ENCODE measurements at places on chromosomes 13 and 19.

GRCh38 chr13:73521290-73521624 lies 462.5 kb downstream of the KLF5 start:
- DNase-seq, result peak; percentile 23

DNA sequence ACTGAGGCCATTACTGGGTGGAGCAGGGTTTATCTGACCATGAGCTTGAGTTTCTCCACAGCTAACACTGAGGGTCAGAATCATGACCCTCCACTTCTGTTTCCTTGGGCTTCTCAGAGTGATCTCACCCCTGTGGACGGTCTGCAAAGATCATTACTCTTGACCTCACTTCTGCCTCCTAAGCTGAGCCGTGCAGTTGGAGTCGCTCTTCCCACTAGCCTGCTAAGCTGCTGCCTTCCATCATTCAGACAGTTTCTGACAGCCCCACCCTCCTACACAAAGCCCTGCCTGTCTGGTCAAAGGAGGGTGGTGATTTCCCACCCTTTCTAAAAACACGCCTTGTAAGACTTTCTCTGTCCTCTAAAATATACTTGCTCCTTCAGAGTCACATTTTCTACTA lies 9.3 kb upstream of the FRY start:
- no peak for DNase-seq

- DNase-seq, result no peak
Measured at GRCh38 chr13:21420706-21421105, 38.4 kb downstream of the ZDHHC20 start.

GRCh38 chr19:15437355-15438123 lies 12.2 kb downstream of the WIZ start:
- DNase-seq, result no peak

- DNase-seq, result peak; percentile 85
Measured at GRCh38 chr19:1923319-1923718, 17.7 kb upstream of the CSNK1G2 start.

GRCh38 chr19:54882758-54883157 lies 8.7 kb downstream of the FCAR start:
- DNase-seq, result peak; percentile 44

DNA sequence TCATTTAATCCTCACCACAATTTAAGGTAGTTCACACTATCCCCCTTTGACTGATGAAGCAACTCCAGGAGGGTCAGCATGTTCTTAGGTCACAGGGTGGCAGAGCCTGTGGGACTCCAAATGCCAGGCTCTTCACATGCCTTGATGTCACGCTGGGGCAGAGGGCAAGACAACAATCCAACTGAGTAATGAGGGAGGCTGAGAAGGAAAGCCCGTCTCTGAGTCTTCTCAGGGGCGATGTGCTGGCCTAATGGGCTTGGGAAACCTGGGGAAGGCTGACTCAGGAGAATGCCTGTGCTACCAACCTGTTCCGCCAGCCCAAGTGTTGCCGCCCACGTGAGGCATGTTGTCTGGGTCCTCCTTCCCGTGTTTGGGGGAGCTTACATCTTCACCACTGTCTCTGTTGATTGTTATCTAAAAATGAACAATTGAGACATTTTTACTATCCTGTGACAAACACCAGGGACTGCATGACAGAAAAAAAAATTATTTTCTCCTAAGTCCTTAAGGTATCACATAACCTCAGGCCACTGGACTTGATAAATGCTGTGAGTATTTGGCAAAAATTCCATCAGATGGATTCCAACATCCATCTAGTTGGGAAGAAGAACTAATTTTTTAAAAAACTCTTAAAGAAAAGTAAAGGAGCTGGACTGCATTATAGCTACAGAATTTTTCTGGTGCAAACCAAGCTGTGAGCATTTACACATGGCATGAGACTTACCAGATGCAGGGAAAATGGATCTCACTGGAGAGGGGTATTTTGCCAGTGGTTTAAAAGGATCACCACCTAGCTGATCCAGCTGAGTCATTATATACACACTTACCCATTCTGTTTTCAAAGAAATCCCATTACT lies 157.5 kb downstream of the RGCC start:
- no peak for DNase-seq

- no peak for DNase-seq
Measured at GRCh38 chr13:31248361-31248760, 48.6 kb downstream of the B3GLCT start.

DNA sequence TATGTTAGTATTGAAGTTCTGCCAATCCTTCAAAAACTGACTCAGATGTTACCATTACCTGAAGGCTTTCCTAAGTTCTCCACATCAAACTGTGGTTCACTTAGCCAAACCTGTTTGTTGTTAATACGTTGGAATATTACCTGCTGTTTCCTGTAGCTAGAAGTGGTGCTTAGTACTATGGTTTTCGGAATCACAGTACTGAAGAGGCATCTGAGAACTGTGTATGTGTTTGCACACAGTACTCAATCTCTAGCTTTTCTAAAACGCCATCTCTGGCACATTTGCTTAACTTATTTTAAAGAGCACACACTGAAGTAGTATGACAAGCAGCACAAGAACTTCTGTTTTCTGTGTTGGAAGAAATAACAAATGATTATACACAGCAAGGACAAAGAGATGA lies 248.2 kb downstream of the SHISA2 start:
- no peak for DNase-seq

- no peak for DNase-seq
Measured at GRCh38 chr13:75792526-75793187, 156.5 kb downstream of the LMO7 start.

GRCh38 chr13:75705395-75705794 lies 69.3 kb downstream of the LMO7 start:
- DNase-seq, result peak; percentile 34

DNA sequence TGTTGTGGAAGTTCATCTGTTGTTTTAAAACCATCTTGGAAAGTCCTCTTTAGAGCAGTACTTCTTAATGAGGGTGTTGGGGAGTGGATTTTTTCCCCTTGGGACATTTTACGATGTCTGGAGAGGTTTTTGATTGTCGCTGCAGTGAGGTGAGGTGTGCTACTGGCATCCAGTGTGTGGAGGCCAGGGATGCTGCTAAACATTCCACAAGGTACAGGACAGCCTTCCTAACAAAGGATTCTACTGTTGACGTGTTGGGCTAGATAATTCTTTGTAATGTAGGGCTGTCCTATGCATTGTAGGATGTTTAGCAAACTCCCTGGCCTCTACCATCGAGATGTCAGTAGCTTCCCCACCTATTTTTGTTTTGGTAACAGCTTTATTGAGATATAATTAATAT lies 33.3 kb downstream of the NAA16 start:
- DNase-seq, result no peak

All from activated CD4-positive, alpha-beta T cell treated with anti-CD3 and anti-CD28 coated beads, Interleukin-10, Interleukin-2, amounts not matched to agents 100 ng/mL and 50 ng/mL, durations not matched to agents 16 hours and 8 hours (primary cell).